Left renal cortex interstitium (tissue), 4 donors: ENCODE measurements at places on chromosomes 4 and X.

GRCh38 chrX:38879631-38880220 is 78.5 kb downstream of the MID1IP1 start:
- DNase-seq, result no peak

GRCh38 chr4:27148211-27148895 is 287.7 kb downstream of the STIM2 start:
- DNase-seq, result no peak

- no peak for DNase-seq
Measured at GRCh38 chr4:87872028-87872427, 39.3 kb downstream of the MEPE start.

- DNase-seq, result no peak
Measured at GRCh38 chr4:178633263-178633662, 1191.0 kb upstream of the AGA start.

DNA sequence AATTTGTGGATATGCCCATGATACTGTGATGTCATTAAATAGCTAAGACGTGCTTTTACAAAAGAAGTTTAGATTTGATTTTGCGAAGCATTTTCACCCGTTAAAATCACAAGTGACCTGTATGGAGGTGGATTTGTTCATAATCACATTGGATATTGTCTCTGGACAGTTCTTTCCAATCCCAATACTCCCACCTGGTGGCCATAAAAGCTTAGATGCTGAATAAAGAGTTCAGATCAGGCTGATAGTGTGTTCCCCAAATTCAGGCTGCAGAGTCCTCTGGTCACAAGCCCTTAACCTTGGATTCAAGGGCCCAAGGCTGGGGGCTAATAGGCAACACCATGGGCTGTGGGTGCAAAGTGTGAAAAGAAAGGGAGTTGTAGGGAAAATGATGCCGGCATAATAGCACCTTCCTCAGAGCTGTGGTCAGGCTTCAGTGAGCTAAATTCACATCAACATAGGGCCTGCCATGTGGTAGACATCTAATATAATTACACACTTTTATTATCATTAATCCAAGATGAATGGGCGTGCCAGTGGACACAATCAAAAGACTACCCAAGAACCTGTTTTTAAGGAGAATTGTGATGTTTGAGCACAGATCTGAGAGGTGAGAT is 28.1 kb downstream of the SMIM43 start:
- DNase-seq, result no peak

- DNase-seq, result no peak
Measured at GRCh38 chr4:28391877-28392276, 1531.2 kb downstream of the STIM2 start.

GRCh38 chrX:67426946-67427345 is 116.9 kb upstream of the AR start:
- DNase-seq, result no peak

- no peak for DNase-seq
Measured at GRCh38 chrX:144791298-144791697, 456.0 kb upstream of the SPANXN1 start.

DNA sequence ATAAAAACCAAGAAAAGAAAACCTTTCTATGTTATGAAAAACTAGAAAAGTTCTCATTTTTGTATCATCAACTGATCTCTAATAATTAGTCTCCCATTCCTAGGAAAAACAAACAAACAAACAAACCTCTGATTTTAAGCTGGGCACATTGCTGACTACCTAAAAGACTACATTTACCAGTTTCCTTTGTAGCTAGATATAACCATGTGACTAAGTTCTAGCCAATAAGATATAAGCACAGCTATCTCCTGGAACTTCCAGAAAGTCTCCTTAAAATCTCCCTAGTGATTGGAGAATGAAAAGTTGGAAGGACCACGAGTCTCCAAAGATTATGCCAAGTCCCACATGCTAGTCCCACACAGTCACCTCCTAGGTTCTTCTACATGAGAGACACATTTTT is 108.9 kb downstream of the NR3C2 start:
- no peak for DNase-seq

- no peak for DNase-seq
Measured at GRCh38 chrX:130340271-130340670, 552 bp downstream of the SLC25A14 start.

DNA sequence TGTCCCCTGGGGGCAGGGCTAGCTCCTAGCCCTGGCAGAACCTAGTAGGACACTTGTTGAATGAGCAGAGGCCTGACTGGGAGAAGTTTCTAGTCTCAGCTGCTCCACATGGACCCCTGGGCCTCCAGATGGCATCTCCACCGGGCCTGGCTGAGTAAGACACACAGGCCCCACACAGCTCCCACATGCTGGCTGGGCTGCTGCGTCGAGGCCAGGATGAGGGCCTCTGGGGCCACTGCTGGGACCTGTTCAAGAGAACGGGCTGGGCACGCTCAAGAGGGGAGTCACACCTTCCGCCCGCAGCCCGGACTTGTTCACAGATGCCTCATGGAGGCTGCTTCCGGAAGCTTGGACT is 4.2 kb upstream of the HGFAC start:
- DNase-seq, result no peak

GRCh38 chrX:1140236-1140681 is 72.2 kb downstream of the CRLF2 start:
- no peak for DNase-seq

- no peak for DNase-seq
Measured at GRCh38 chr4:181272422-181272821, 970.8 kb upstream of the TENM3 start.
